Aorta (tissue), 5 donors: ENCODE measurements at places on chromosomes 4 and X. TPM values are rescaled to one million over a fixed set of nuclear protein-coding genes. Genes with fewer than 3 reads are reported as not detected.

DNA sequence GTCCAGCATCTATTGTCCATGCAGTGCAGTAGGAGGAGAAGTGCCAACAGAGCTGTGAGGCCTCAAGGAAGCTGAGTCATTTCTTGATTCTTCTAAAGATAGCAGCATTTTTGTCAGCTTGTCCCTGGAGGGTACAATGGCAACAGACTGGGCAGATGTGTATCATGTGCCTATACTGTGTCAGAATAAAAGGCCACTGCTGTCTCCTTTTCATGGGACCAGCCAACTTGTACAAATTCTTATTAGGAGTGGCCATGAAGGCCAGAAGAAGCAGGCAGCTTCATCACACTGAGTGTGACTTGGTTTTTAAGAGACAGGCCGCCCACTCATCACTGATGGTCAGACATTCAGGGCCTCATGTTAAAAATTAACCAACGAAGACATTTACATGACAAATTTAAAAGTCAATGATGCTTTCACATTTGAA lies 185.0 kb upstream of the FAM241A start:
- no peak overlapping the region for H3K4me3 ChIP-seq
- DNase-seq: no peak
- no peaks in the 10 kb centered on the region for H3K27me3 ChIP-seq
- H3K36me3 ChIP-seq: no peaks in the 10 kb centered on the region

GRCh38 chr4:8917868-8918783 lies 46.5 kb upstream of the HMX1 start:
- no peak overlapping the region for H3K27ac ChIP-seq
- peak; percentile 64 for DNase-seq
- no peaks in the 10 kb centered on the region for H3K36me3 ChIP-seq
- no peaks in the 10 kb centered on the region for H3K4me1 ChIP-seq
- no peak overlapping the region for H3K4me3 ChIP-seq

STBD1 gene
- 16.8 TPM for total RNA-seq

DNA sequence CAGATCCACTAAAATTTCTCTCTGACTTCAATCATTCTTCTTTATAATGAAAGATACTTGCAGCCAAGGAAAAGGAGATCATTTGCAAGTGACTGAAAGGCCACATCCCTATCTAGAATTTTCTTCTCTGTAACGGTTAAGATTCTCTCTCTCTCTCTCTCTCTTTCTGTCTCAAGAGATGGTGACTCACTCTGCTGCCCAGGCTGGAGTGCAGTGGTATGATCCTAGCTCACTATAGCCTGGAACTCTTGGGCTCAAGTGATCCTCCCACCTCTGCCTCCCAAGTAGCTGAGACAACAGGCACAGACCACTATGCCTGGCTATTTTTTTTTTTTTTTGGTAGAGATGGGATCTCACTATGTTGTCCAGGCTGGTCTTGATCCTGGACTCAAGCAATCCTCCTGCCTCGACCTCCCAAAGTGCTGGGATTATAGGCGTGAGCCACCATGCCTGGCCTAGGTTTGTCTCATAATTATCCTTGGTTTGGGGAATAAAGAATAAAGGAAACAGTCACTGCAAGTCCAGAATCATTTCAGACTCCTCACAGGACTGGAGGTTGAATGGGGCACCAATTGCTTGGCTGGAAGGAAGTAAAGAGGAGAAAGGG lies 33.3 kb upstream of the GALNT7 start:
- H3K4me1 ChIP-seq: no peaks in the 10 kb centered on the region
- no peak for DNase-seq
- H3K27ac ChIP-seq: no peak overlapping the region
- no peaks in the 10 kb centered on the region for H3K27me3 ChIP-seq
- no peak overlapping the region for H3K4me3 ChIP-seq

PAGE2B gene
- total RNA-seq: not detected
